ENCODE measurements at places on chromosomes 7 and 10.
A peak's percentile ranks its signal among the peaks of the same experiment; 100 is the strongest.

- DNase-seq: no peak
Observed at GRCh38 chr7:154862153-154862791, 140.7 kb downstream of the PAXIP1 start.

GRCh38 chr10:13659887-13660550 is 73.3 kb downstream of the PRPF18 start:
- DNase-seq: no peak

GRCh38 chr7:69738396-69738951 is 140.2 kb downstream of the AUTS2 start:
- DNase-seq: no peak

GRCh38 chr10:61958805-61959204 is 57.3 kb downstream of the ARID5B start:
- no peak for DNase-seq

DNA sequence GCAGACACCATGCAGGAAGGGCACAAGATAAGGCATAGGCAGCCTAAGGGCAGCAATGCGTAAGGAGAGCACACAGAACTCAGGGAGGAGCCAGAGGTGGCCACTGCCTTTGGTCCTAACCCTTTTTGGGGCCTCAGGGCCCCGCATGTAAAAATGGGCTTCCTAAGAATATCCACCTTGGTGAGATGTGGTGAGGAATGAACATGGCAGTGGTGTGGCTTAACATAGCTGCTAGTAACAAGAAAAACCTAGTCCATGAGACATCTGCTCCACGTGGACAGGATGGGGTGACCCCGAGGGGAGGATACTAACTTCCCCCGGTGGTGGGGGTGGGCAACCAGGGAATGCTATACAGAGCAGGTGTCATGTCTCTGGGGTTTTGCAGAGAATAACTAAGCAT is 18.0 kb downstream of the MAT1A start:
- no peak for DNase-seq

DNA sequence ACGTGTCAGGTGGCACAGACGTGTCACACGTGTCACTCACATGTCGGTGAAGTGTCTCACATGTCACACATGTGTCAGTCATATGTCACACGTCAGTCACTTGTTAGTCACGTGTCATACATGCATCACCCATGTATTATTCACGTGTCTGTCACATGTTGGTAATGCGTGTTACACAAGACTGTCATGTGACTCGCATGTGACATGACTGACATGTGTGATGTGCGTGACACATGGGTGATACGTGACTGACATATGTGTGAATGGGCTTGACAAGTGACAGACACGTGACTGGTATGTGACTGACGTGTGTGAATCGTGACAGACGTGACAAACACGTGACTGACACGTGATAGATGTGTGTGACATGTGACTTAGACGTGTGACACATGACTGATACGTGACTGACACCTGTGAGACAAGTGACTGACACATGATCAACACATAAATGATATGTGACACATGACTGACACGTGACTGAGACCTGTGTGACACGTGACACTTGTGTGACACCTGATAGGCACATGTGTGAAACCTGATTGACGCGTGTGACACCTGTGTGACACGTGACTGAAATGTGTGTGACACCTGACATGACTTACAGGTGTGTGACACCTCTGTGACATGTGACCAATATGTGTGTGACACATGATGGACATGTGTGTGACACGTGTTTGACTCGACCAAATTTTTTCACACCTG is 56.1 kb downstream of the ZNF92 start:
- DNase-seq: no peak

DNA sequence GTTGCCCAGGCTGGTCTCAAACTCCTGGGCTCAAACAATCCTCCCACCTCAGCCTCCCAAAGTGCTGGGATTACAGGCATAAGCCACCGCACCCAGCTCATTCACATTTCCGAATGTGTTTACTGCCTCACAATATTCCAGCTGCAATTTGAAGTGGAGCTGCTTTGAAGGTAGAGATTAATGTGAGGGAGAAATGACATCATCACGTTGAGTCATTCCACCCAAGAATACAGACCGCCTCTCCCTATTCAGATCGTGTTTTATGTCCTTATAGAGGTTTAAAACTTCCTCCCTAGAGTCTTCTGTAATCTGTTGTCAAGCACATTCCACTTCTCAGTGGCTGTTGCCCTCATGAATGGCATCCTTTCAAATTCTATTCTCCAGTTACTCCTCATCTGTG is 100.4 kb upstream of the PDGFA start:
- no peak for DNase-seq

GRCh38 chr7:118152149-118152548 is 31.8 kb upstream of the LSM8 start:
- DNase-seq: no peak

- no peak for DNase-seq
Observed at GRCh38 chr7:150374472-150374871, 4.7 kb upstream of the ZNF775 start.

- DNase-seq: no peak
Observed at GRCh38 chr7:90596671-90597562, 796 bp downstream of the CDK14 start.

DNA sequence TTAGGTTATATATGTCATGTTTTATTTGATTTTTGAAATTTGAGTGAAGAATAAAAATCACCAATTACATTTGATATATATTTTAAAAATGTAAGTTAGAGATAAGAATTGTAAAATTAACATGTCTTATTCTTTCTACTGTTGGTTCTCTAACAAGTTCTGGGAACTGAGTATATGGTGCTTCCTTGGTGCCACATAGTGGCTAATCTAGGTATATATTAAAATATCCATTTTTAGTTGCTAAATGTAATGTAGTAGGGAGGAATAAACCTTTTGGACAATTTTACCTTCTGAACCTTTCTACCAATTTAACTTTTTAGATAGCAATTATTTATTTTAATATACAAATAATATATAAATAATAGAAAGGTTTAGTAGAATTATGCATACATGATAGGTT is 17.5 kb downstream of the CFAP69 start:
- peak; percentile 15 for DNase-seq

DNA sequence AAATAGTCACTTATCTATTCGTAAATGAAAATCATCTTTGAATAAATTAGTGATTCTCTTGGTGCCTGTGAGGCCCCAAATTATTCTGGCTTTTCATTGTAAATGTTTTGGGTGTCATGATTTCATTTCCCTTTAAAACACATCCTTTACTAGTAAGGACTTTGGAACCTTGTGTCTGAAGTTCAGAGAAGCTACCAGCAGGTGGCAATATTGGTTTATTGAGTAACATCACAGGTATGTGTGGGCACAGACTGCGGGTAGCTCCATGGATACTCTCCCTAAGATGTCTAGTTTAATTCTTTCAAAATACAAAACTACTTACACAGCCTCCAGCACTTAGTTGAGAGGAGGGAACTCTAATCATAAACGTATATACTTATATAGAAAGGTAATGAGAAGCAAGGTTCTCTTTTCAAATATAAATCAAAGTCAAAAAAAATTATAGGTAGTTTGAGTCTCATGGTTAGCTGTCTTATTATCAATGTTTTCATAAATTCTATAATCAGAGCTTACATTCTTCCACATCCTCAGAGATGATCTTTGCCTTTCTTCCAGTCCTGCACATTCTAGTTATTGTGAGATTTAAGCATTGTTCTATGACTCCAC is 449.6 kb downstream of the GRM8 start:
- peak; percentile 68 for DNase-seq

DNA sequence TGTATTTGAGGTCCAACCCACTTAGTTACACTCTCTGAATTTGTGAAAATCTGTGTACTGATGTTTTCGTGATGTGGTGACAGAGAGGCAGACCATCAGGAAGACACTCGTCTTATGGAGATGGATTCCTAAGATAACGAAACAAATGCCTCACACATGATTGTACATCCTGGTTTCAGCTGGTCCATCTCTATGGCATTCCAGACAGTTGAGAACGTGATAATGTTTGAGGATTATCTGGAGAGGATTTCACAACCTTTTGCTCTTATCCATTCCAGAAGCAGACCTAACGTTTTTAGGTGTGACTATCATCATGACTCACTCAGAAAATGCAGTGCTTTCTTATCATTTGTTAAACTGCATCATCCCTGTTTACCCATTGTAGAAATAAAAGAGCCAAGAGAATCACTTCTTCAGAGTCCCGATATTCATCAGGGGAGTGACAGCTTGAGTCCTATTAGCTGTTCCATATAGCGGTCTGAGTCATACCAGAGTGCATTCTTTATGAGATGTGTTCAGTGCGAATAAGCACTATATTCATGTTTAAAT is 74.5 kb downstream of the BMPER start:
- DNase-seq: no peak

DNA sequence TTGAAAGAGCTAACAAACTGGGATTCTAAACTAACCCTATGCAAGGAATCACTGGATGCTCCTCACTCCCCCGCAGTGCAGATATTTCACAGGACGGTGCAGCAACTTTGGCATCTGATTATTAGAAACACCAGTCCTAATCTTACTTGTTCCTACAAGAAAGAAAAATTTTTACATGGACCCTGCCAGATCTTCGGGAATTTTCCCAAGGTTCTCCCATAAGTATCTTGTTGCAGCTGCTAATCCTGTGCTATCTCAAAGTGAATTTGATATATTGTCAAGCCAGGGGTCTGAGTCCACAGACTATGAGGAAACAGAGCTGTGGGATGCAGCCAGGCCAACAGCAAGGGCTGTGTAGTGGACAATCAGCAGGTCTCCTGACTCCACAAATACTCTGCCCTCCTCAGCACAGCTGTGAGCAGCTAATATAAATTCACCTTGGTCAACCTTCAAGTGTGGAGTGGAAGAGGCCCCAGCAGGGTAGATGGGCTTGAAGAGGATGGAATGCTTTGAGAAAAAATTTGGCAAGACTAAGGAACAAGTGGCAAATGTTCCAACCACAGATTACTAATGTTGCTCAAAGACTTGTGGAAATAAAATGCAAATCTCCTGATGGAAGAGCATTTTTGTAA is 25.6 kb downstream of the VSTM4 start:
- DNase-seq: no peak

- no peak for DNase-seq
Observed at GRCh38 chr10:42938351-42938750, 138.5 kb upstream of the RET start.

- no peak for DNase-seq
Observed at GRCh38 chr7:130937830-130938229, 203.8 kb upstream of the KLF14 start.

- DNase-seq: no peak
Observed at GRCh38 chr7:133678137-133678814, 425.4 kb downstream of the EXOC4 start.

DNA sequence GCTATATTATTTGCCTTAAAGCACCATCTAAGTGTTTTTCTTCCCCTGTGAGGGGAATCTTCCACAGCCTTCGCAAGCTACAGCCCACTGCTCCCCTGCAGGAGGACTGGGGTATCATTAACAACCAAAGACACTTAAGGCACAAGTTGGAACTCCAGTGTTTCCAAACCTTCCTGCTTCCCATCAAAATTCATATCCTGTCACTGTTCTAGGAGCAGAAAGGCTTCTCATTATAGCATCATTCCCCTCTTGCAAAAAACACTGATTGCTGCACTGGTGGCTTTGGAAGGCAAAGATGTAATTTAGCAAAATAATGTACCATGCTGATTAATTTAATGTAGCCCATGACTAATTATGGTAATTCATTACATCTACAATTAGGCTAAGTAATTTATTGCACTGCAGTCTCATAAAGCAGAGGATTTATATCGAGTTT is 207.2 kb downstream of the SKAP2 start:
- DNase-seq: no peak

DNA sequence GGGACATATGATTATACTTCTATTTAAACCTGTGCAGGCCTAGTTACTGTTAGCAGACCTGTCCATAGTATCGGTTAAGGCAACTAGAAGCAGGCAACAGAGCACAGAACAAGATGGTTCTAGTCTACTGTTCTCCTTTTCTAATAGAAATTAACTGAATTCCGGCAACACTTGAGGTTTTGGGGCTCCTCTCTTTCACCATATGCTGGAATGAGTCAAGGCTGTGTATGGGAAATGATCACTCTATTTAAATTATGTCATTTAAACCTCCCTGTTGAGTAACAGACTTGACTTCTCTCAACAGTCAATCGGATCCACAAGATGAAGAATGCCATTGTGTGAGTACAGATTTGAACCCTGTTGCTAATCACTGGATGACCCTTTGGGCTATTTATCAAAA is 6.2 kb upstream of the OTUD1 start:
- no peak for DNase-seq

DNA sequence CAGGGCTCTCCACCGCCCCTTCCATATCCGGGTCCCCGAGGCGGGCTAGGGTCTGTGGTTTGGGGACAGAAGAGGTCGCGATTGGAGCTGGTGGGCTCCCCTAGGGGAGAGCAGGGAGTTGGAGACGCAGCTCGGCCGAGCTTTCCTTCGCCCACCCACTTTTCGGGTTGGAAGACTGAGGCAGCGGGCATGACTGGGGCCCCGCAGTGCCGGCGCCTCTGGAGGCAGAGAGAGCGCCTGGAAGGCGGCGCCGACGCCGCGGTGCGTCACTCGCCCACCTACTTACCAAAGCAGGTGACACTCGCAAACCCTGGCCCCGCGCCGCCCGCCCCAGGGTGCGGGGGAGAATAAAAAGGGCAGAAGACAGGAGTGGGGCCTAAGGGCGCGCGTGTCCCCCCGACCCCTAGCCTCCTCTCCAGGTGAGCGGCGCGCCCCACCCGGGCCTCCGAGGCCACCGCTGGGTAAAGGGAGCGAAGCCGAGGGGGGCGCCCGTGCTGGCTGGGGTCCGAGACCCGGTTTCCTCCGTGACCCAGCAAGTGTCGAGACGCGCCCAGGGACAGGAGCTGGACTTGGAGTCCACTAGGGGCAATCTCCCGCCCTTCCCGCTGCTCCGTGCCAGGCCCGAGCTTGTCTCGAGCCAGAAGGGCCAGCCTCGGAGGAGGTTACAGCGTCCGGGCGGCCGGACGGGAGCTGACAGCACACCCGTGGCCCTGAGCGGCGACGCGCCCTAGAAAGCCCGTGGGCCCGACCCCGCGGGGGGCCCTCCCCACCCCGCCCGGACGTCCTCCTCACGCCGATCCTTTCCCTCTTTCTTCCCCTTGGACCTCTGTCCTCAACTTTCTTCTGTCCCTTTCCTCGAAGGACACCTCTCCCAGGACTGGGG is 34.4 kb upstream of the GRID1 start:
- peak; percentile 8 for DNase-seq

GRCh38 chr10:59688921-59689351 is 20.7 kb downstream of the SLC16A9 start:
- DNase-seq: no peak

- DNase-seq: no peak
Observed at GRCh38 chr7:112994656-112995055, 92.0 kb downstream of the GPR85 start.

GRCh38 chr7:137771273-137771672 is 75.5 kb downstream of the DGKI start:
- no peak for DNase-seq

- no peak for DNase-seq
Observed at GRCh38 chr7:157788573-157788972, 451.8 kb downstream of the DNAJB6 start.

GRCh38 chr7:88316456-88316855 is 9.8 kb upstream of the STEAP4 start:
- DNase-seq: no peak

GRCh38 chr7:122515404-122515803 is 183.5 kb downstream of the RNF133 start:
- no peak for DNase-seq

GRCh38 chr10:109187677-109188076 is 735.6 kb downstream of the XPNPEP1 start:
- DNase-seq: no peak

- DNase-seq: no peak
Observed at GRCh38 chr7:55587687-55588378, 15.5 kb upstream of the VOPP1 start.
